ENCODE measurements at places on chromosomes 2 and 18.

DNA sequence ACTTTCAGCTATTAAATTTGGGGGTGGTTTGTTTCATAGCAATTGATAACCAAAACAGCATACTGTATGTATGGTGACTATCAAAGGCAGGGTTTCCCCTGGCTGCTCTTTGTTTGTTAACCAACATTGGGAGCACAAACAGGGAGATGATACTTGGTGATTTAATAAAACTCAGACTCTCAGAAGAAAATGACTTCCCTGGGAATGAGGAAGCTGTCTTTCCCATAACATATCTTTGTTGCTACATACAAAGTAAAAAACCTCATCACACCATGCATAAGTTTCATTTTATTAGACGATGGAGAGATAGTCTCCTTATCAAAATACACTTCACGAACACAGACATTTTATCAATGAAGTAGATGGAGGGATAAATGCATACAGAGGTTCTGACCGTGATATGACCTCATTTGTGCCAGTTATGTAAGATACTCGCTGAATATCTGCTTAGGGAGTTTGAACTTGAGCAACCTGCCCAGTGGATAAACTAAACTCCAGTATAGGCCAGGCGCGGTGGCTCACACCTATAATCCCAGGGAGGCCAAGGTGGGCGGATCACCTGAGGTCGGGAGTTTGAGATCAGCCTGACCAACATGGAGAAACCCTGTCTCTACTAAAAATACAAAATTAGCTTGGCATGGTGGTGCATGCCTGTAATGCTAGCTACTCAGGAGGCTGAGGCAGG, 3.8 kb upstream of the NFE2L2 start:
- DNase-seq = no peak

- peak; percentile 16 for DNase-seq
Measured at GRCh38 chr2:229714736-229715541, 584 bp upstream of the DNER start.

GRCh38 chr2:105857076-105857740, 112.5 kb downstream of the NCK2 start:
- no peak for DNase-seq

DNA sequence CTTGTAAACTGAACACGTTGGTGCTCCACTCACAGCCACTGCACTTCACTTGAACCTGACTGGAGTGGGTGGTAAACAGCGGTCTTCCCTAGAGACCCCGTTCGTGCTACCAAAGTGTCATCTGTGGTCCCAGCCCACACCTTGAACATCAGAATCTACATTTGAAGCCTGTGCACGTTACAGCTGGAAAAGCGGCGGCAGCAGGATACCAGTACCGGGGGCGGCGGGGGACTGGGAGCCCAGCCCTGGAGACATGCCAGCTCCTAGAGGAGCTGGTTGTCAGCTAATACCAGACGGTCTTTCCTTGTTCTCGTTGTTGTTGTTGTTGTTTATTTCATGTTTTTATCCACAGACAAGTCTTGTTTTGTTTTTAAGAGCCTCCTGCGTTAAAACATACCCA, 156.7 kb downstream of the WDSUB1 start:
- DNase-seq = no peak

DNA sequence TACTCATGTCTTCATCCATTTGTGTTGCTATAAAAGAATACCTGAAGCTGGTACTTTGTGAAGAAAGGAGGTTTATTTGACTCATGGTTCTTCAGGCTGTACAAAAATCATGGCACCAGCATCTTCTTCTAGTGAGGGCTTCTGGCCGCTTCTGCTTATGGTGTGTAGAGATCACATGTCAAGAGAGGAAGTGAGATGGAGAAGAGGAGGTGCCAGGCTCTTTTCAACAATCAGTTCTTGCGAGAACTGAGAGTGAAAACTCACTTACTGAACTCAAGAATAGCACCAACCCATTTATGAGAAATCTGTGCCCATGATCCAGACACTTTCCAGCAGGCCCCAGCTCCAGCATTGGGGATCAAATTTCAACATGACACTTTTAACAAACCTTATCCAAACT, 30.0 kb upstream of the BARD1 start:
- DNase-seq = no peak

GRCh38 chr2:14654835-14655282, 22.3 kb downstream of the LRATD1 start:
- no peak for DNase-seq

DNA sequence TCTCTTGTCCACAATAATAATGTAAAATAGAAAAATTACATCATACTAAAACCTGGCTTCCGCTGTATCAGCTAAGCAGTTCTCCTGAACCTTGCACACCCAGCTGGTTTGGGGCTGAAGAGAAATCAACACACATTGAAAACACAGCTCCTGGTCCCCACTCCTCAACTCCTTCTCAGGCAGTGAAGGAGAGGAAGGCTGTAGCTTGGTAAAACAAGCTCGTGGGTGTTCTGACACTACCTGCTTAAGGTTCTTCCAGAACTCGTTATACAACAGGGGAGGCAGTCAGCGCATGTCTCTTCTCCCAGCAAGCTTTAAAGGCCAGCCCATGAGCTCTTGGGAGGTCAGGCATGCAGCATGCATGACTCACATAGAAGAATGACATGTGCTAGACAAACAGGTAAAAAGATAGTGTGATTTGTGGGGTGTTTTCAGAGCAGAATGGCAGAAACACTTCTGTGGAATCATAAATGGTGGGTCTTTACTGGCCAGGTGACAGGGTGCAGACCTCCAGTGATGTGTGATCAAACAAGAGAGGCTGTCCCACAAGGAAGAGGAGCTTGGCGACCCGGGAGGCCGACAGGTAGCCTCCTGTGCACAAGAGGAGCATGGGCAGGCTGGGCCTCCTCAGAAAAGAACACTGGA, 69.1 kb downstream of the UXS1 start:
- DNase-seq = no peak

DNA sequence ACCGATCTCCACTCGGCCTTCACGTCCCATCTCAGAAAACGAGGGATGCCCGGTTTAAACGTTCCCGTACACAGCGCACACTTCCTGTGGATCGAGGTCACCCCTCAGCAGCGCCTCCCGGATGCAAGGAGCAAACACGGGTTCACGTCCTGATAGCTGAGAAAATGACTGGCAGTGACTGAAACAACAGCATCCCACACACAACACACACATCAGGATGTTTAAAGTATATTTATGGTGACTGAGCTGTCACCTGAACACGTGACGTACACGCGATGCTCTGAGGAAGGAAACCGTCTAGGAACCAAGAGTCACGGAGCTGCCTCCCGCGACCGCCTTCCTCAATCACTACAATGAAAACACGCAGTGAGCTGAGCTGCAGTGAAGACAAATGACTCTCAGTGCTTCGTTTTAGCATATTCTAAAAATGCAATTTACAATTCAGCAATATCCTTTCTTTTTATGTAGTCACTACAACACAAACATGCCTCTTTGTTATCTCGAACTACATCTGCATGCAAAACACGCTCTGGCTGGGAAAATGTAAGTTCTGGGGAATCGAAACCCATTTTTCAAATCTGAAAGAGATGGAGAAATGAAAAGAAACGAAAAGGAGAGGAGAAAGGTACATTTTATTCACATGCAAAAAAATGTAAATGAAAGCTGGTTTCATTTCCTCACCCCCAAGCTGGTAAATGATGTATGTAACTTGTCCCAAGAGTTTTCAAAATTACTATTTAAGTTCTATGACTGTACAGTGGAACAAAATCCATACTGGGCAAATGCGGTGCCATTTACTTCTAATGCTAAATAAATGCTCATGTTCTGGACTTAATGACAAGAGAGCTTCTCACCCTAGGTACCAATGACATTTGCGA, 19.8 kb downstream of the HDAC4 start:
- DNase-seq = peak; percentile 60

GRCh38 chr2:174495365-174496012, 8.7 kb upstream of the GPR155 start:
- no peak for DNase-seq

GRCh38 chr2:188291617-188292347, at the start of gene GULP1:
TSS of gene GULP1 (plus strand) at chr2:188291874. CDS start at chr2:188477703, 185,829 bp downstream.
- no peak for DNase-seq

Data from activated T-cell treated with anti-CD3 and anti-CD28 coated beads for 24 hours (primary cell).